ENCODE measurements at places on chromosomes 3 and 15. TPM values are rescaled to one million over a fixed set of nuclear protein-coding genes. Genes with fewer than 3 reads are reported as not detected.

Gene EPHB3
- 1.1 TPM for total RNA-seq

DNA sequence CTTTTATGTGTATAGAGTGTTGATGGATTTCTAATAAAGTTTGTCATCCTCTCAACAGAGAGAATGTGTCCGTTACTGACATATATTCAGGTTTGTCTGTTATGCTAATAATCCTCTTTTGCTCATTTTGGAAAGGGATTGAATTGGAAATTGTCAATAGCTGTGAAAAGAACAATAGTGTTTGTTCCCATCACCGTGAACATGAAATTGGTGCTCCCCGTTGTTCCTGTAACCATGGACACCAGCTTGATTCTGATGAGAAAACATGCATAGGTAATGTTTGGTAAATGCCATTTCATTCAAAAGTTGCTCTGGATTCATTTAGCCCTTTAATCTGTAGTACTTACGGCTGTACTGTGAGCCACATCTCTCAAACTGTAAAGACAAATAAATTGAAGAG lies 707.0 kb upstream of the GOLIM4 start:
- no peak overlapping the region for H3K27ac ChIP-seq
- H3K36me3 ChIP-seq, result no peaks in the 10 kb centered on the region
- no peaks in the 10 kb centered on the region for H3K27me3 ChIP-seq
- H3K4me3 ChIP-seq, result no peak overlapping the region
- no peak for DNase-seq

Gene FAH
- total RNA-seq, result 9.4 TPM

Gene GABRA5
- total RNA-seq, result not detected

Gene TMF1
- 80.4 TPM for total RNA-seq

GRCh38 chr3:185846037-185846436 lies 21.2 kb upstream of the IGF2BP2 start:
- H3K36me3 ChIP-seq, result no peaks in the 10 kb centered on the region
- peaks cover 8% of the 10 kb centered on the region for H3K27me3 ChIP-seq
- no peaks in the 10 kb centered on the region for H3K4me1 ChIP-seq

- DNase-seq, result no peak
- H3K4me3 ChIP-seq, result no peak overlapping the region
- no peak overlapping the region for H3K27ac ChIP-seq
- no peaks in the 10 kb centered on the region for H3K36me3 ChIP-seq
- no peaks in the 10 kb centered on the region for H3K4me1 ChIP-seq
- H3K27me3 ChIP-seq, result no peaks in the 10 kb centered on the region
Measured at GRCh38 chr3:55191911-55192775, 264.3 kb upstream of the LRTM1 start.

GRCh38 chr3:105316331-105316730 lies 50.4 kb upstream of the ALCAM start:
- H3K27ac ChIP-seq, result no peak overlapping the region
- H3K4me3 ChIP-seq, result no peak overlapping the region
- no peaks in the 10 kb centered on the region for H3K4me1 ChIP-seq

GRCh38 chr3:9158865-9159630 lies 90.4 kb downstream of the SRGAP3 start:
- DNase-seq, result no peak
- no peak overlapping the region for H3K4me3 ChIP-seq
- H3K27me3 ChIP-seq, result no peaks in the 10 kb centered on the region
- no peaks in the 10 kb centered on the region for H3K36me3 ChIP-seq
- H3K27ac ChIP-seq, result no peak overlapping the region
- no peaks in the 10 kb centered on the region for H3K4me1 ChIP-seq

Measured in T-cell (primary cell).